ENCODE measurements at places on chromosomes 4 and X.
A peak's percentile ranks its signal among the peaks of the same experiment; 100 is the strongest.

GRCh38 chr4:139207873-139208403, 30.9 kb upstream of the ELF2 start:
- no peak for DNase-seq

DNA sequence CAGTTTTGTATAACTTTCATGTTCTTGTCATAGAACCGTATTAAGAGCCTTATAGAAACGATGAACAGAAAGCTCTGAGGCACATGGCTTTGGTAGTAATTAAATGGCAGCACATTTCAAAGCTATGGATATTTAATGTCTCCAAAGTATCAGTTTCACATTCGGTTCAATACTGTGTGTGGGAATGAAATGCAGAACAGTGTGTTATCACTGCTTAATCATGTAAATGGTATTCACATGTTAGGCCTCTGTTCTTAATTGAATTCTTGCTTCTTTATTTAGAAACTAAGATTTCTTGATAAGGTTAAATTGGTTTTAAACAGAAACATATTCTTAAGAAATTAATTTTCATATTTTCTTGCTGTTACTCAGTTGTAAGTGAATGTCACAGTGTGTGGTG, 701.0 kb upstream of the PITX2 start:
- no peak for DNase-seq

- DNase-seq = no peak
Measured at GRCh38 chr4:135601351-135601750, 1399.8 kb upstream of the PABPC4L start.

GRCh38 chrX:15998350-15998749, 125.0 kb upstream of the GRPR start:
- peak; percentile 22 for DNase-seq

DNA sequence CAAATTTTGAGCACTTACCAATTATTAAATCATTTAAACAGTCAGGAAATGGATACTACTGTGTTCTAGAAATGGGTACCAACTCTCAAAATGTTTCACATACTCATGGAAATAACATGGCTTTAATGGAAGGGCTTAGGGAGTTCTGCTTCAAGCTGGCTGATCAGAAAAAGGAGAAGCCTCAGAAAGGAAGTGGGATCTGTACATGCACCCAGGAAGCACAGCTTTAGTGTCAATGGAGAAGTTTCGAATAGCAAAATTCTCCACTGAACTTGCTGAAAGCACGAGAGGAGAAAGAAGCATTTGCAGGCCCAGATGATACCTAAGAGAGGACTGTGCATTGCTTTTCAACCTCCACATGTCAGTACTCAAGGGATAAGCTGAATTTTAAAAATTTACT, 11.1 kb upstream of the HS3ST1 start:
- peak; percentile 79 for DNase-seq

DNA sequence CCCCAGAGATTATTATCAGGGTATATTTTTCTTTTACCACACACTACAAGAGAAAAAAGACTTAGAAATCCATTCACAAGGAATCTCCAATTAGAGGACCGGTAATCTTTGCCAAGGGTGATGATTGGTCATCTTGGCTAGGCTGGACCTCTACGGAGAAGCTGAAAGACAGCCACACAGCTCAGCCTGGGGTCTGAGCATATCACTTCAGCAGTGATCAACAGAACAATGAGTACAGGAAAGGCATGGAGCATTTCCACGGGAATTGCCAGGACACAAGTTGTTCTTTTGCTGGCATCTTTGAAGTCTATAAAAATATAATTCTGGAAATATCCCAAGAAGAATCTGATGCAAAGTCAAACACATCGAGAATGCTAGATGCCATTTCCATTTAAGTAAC, 191.5 kb downstream of the TENM3 start:
- DNase-seq = no peak

Measured in suppressor macrophage treated with lipopolysaccharide for 1 hour (primary cell).